ENCODE measurements at places on chromosomes 12 and 14.
A peak's percentile ranks its signal among the peaks of the same experiment; 100 is the strongest.

GRCh38 chr14:74832849-74833248, 43.1 kb downstream of the PROX2 start:
- DNase-seq, result no peak

- no peak for DNase-seq
These were observed 3.8 kb upstream of the TAS2R10 start for GRCh38 chr12:10829994-10830393.

DNA sequence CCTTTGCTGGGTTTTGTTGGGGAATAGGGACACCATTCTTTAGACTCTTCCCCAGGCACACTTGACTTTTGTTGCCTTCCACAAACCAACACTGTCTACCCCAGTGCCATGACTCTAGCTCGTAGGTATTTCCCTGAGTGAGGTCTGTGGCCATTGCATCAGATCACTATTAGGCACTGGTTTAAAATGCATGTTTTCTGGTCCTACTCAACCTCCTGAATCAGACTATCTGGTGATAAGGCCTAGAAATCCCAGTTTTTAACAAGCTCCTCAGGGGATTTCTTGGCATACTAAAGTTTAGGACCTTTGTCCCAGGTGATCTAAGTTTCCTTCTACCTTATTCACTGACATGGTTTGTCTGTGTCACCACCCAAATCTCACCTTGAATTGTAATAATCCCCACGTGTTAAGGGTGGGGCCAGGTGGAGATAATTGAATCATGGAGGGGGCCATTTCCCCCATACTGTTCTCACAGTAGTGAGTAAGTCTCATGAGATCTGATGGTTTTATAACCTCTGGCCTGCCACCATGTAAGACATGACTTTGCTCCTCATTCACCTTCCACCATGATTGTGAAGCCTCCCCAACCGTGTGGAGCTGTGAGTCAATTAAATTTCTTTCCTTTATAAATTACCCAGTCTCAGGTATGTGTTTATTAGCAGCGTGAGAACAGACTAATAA, 87.8 kb upstream of the PSMC1 start:
- no peak for DNase-seq

GRCh38 chr12:15698377-15698871, 90.8 kb downstream of the EPS8 start:
- DNase-seq, result peak; percentile 55

DNA sequence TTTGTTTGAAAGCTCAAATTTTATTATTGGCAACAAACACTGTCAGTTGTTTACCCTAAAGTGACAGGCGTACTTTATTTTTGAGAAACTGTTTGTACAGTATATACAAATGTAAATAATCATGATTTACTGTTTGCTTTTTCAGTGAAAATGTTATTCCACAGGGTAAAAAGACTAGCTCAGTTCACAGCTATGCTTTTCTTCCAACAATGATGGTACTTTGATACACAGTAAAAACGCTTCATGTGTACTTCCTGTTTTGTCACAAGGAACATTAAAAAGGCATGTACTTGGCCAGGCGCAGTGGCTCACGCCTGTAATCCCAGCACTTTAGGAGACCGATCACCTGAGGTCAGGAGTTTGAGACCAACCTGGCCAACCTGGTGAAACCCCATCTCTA, 53.7 kb downstream of the MON2 start:
- DNase-seq, result peak; percentile 75

DNA sequence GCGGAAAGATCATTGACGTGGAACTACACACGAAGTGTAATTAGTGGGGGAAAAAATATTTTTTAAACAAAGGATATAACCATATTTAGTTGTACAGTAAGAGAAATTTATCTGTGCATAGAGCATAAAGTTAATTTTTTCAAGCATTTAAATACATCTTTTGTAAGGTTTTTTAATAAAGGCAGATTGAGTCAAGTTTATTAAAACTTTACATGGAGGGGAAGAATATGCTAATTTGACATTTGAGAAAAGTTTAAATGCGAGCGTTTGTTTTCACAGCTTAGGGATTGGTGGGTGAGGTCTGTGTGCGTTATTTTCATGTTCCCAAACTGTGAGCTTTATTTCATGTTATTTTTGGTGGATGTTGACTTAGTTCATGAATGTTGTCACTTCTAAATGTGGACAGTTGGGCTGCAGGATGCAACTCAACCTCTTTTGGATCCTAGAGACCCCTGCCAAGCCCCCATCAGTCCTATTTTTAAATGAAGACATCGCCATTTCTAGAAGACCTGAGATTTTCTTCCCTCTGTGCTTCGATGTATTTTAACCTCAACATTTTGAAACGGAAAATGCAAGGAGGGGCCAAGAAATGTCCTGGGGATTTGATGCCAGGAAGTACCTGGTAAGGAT, 32.3 kb downstream of the BRI3BP start:
- no peak for DNase-seq

- peak; percentile 44 for DNase-seq
These were observed 89.8 kb downstream of the FAR2 start for GRCh38 chr12:29238822-29239291.

DNA sequence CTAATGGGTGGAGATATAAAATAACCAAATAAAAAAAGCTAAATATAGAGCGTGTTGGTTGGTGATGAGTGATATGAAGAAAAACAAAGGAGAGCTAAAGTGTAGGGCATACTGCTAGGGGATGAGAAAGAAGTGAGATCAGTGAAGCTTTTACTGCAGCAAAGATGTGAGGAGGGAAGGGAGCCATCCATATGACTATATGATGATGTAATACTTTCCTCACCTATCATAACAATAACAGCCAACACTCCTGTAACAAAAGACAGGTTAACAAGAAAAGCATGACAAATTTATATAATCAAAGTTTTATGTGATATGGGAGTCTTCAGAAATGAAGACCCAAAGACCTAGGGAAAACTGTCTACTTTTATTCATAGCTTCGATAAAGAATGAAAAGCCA, 57.4 kb upstream of the LRFN5 start:
- DNase-seq, result no peak

DNA sequence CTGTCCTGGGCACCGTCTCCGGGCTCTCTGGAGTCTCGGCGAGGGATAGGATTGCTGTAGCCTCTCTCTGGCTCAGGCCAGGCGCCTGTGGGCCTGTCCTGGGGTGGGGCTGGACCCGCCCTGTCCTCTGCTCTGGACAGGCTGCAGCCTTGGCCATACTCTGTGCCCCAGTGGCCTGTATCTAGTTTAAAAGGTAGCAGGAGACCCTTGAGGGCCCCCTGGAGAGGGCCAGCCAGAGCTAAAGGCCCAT, 1.8 kb downstream of the KIF26A start:
- DNase-seq, result no peak

GRCh38 chr12:92369056-92369455, 223.4 kb upstream of the BTG1 start:
- no peak for DNase-seq

DNA sequence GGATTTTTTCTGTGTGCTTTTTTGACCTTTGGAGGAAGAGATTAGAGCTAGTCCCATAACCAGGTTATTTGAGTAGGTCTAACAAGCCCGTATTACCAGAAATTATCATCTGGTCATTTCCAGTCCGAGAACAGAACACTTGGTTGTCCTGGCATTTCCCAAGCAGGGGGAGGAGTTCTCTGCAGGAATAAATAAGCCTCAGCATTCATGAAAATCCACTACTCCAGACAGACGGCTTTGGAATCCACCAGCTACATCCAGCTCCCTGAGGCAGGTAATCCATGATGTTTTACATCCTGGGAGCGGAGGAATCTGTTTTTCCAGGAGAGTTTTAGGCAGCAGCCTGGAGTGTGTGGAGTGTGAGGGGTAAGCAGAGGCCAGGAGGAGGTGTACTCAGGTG, at the start of gene SERPINA3:
TSS of gene SERPINA3 (plus strand) at position 218 of the 400 bp plus-strand sequence. CDS start 2,051 bp downstream, outside the sequence.
- DNase-seq, result no peak

DNA sequence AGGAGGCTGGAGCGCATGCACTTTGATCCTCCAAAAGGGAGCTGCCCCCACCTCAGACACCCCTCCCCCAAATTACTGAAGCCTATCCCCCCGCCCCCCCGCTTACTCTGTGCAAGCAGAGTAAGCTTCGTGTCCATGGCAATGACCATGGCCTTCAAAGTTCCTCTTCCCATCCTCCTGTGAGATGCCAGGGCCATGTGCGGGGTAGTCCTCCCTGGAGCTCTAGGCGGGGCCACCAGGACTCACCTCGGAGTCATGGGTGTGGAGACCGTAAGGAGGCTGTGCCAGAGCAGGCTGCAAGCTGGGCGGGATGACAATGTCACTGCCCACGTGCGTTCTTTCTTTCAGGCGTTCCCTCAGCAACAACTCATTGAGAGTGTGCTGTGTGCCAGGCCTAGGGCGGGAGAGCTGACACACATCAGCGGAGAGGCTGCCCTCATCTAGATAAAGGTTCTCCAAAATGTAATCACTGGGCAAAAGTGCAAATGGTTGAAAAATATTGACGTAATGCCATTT, 66.8 kb downstream of the C14orf132 start:
- no peak for DNase-seq

DNA sequence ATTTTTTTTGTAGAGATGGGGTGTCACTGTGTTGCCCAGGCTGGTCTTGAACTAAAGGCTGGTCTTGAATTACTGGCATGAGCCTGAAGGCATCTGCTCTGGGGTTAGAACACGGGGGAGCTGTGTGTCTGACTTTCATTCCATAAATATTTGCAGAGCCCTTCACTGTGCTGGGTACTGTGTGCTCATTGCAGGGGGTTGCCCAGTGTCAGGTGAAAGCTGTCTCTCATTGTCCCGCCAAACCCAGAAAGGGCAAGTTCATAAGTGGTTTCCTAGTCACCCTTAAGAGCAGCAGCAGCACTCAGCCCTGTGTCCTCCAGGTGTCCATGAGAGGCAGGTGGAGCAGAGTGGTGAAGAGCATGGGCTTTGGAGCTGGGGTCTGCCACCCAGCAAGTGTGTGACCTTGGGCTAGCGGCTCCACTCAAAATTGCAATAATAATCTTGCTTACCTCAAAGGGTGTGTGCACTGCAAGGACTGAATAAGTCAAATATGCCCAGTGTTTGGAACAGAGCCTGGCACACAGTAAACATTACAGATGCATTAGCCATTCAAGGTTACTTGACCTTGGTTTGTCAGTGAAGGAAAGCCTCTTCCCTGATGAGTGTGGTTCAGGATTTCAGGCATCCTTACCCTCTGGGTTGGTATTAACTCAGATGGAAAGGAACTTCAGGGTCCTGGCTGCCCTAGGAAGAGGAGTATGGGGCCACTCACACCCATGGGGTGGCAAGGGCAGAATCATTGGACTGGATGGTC, 4.4 kb upstream of the SMIM41 start:
- peak; percentile 67 for DNase-seq

- no peak for DNase-seq
These were observed 9.4 kb upstream of the SMARCD1 start for GRCh38 chr12:50075808-50076170.

DNA sequence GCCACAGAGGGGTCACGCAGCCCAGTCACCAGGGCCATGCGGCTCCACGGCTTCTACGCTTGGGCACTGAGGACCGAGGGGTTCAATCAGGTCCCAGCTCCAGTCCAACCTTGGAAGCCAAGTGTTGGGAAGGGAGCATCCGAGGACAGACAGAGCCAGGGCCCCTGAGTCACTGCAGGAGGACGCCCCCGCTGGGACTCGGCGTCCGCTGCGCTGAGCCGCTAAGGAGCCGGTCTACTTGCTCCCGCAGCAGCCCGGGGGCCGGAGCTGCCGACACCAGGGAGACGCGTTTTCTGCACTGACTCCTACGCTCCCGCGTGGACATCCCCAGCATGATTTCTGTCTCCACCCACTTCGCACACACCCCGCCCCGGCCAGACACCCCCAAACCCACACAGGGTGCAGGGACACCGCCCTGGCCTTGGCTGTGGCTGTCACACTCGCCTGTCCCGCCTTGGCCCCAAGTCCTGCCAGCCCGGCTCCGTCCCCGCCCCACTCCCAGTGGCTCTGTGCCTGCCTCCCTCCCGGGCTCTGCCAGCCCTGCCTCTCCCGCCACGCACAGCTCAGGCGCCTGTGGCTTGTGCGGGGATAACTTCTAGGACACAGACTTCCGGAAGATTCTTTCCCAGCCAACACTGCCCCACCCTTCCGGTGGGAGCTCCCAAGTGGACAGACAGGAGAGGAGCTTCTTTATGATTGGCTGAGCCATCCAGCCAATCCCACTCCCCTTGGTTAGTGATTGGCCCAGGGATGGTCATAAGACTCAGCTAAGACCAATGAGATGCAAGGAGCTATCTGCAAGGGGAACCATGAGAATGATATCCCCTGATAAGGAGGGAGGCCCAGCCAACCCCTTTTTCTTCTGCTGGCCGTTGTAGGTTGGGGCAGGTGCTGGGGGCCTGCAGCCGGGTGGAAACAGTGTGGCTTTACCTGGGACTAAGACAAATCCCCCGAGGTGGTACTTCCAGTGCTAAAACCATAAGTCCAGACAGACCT, 118.9 kb upstream of the SFSWAP start:
- DNase-seq, result no peak

DNA sequence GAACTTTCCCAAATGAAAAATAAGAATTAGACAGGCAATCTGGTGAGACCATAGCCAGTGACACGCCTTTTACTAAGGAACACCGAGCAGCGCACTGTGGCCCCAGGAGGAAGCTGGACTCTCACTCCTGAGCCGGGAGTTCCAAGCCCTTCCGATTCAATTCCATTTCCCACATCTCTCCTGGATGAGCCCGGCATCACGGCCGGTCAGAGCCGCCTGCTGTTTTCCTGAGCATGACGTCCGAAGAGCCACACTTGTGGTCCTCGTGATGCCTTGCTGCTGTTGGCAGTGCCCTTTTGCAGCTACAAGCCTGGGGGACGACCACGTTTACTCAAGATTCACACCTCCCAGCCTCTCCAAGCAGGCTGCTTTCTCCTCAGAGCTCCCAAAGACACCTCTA, 40.8 kb downstream of the FBXL14 start:
- no peak for DNase-seq

GRCh38 chr14:61517911-61518384, 177.4 kb upstream of the HIF1A start:
- DNase-seq, result peak; percentile 51

DNA sequence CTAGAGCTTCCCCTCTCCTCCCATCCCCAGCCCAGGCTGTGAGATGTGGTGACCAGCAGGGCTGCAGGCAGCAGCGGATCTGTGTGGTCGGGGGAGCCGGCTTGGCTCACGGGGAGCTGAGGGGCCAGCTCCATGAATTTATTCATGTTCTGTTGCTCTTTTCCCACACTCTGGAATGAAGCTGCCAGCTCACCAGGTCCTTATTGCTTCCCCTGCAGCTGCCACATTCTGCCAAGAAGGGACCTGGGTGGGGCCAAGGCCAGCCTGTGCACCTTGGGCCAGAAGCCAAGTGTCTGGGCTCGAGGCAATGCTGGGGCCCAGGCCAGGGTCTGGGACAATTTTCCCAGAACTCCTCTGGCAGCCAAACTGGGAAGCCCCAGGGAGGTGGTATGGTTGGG, 2.5 kb upstream of the C1QL4 start:
- DNase-seq, result no peak

GRCh38 chr12:128794661-128795529, 28.9 kb downstream of the SLC15A4 start:
- DNase-seq, result no peak

GRCh38 chr14:56660677-56661389, 81.2 kb downstream of the TMEM260 start:
- DNase-seq, result peak; percentile 93

GRCh38 chr14:77120771-77121743, 20.5 kb downstream of the ZDHHC22 start:
- no peak for DNase-seq

Data from DMS53 (cell line).